Fibroblast of skin of left quadriceps (primary cell): ENCODE measurements at places on chromosomes 5 and 9.

- no peak for DNase-seq
These were observed 1.9 kb upstream of the GFI1B start for GRCh38 chr9:132976571-132976970.

DNA sequence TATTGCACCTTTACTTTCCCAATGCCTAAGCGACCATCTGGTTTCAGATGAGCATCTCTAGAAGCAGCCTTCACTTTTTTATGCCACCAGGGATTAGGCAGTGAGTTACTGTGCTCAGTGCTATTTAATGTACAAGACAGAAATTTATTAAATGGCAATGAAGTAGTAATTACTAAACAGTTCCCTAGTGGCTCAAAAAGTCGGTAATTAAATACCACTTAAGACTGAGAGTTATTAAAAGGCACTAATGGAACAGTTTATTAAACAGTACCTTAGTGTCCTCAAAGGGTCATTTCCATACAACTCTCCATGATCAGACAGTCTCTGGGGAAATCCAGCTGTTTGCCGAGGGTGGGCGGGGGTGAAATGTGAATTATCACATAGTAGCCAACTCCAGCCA lies 42.3 kb downstream of the LHFPL2 start:
- no peak for DNase-seq

GRCh38 chr5:122576256-122577016 lies 198.4 kb upstream of the SNX2 start:
- DNase-seq = peak; percentile 41

DNA sequence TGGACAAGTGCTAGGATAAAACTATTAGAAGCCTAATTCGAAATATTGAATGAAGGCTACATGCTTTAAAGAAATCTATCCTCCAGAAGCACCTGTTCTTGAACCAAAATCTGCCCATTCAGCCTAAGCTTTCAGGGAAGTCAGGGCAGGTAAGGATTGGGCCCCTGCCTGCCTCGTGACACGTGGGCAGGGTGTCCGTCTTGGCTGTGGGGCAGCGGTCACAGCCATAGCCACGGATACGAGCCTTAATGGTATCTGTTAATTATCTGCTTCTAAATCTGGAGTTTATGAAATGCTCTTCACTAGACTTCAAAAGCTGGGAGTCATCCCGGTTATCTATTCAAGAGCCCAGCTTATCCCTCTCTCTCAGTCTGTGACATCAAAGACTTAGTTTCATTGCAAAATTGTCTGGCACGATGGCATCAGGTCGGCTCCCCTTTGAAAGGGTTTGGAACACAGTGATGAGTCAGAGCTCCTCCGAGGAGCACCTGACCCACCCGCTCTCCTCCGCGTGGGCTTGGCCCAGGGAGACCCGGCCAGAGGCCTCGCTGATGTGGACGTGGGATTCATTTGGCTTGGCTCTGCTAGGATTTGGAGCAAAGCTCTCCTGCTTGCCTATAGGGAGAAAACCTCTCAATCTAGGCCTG lies 135.9 kb downstream of the MACROH2A1 start:
- DNase-seq = no peak

DNA sequence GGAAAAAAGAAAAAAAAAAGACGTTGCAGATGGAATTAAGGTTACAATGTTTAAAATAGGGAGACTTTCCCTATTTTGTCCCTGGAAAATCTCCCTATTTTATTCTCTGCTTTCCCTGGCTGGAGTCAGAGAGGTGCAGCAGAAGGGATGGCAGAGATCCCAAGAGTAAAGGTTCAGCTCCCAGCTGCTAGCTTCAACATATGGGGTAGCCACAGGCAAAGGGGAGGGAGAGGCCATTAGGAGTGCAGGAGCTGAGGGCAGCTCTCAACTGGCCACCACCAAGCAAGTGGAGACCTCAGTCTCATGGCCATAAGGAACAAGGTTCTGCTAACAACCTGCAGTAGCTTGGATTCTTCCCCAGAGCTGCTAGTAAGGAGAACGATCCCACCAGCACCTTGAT lies 367.0 kb upstream of the DAP start:
- DNase-seq = no peak

- no peak for DNase-seq
These were observed 311.9 kb upstream of the ANKH start for GRCh38 chr5:15183520-15183919.

GRCh38 chr5:127296321-127296720 lies 5.7 kb downstream of the MEGF10 start:
- peak; percentile 22 for DNase-seq

GRCh38 chr9:131595696-131596429 lies 50.5 kb downstream of the PRRT1B start:
- DNase-seq = no peak

GRCh38 chr9:35834260-35835215 lies 5.5 kb downstream of the TMEM8B start:
- no peak for DNase-seq

GRCh38 chr9:87803623-87804345 lies 77.9 kb downstream of the CTSL start:
- DNase-seq = no peak

GRCh38 chr5:66621146-66621545 lies 25.0 kb downstream of the MAST4 start:
- DNase-seq = no peak

DNA sequence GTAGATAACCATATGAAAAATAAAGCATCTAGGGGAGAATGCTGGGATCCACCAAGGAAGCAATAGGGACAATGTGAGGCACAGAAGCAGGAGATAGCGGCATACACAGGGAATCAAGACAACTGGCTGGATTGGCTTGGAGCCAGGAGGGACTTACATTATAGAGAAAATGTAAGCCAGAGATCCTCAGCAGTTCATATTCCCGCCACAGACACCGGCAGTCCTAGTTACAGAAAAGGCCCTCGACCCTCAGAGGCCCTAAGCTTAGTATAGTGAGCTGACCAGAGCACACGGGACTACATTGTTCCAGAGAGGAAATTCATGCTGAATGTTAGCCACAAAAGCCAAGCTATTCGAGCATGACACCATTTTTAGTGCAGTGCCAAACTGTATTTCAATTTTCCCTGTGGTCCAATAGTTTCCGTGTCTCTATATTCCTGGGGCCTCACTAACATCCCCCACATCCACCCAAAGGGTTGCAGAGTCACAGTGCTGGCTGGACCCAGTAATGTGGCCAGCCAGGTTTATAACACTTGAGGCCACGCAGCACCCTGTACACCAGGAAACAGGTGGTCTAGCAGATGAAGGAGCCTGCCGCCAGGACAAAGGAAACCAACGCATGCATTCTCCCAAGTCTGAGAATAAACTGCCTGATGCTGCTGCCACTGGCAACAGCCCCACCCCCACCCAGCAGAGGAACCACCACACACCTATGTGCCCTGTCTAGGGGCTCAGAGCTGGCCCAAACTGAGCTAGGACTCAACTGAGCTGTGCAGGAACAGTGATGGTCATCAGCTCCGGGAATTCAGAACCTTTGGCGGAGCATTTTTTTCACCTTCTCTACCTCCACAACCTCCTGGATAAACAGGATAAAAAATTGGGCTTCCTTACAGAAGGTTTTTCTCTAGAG lies 693.2 kb upstream of the CHD1 start:
- DNase-seq = no peak

- DNase-seq = no peak
These were observed 685.8 kb downstream of the MAT2B start for GRCh38 chr5:164191240-164191639.

DNA sequence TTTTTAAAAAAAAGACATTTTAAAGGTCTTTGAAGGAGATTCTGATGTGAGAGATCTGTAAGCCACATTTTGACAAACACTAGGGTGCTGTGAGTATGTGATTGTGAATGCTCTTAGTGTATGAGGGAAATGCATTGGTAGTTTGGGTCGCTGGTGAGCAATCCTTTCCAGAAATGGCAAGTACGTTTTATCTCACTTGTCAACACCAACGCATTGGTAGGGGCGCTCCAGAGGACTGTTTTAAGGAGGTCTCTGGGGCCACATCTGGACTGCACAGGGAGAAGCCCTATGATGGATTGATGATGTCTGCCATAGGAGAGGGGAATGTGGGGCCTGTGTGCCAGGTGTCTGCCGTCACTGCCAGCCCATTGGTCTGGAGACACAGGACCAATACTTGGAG lies 522.6 kb downstream of the BNC2 start:
- no peak for DNase-seq

GRCh38 chr9:76717176-76717575 lies 47.1 kb upstream of the PCA3 start:
- no peak for DNase-seq

- DNase-seq = no peak
These were observed 3.8 kb downstream of the WDR36 start for GRCh38 chr5:111095982-111096381.
